ENCODE measurements at places on chromosomes 1 and 21.

DNA sequence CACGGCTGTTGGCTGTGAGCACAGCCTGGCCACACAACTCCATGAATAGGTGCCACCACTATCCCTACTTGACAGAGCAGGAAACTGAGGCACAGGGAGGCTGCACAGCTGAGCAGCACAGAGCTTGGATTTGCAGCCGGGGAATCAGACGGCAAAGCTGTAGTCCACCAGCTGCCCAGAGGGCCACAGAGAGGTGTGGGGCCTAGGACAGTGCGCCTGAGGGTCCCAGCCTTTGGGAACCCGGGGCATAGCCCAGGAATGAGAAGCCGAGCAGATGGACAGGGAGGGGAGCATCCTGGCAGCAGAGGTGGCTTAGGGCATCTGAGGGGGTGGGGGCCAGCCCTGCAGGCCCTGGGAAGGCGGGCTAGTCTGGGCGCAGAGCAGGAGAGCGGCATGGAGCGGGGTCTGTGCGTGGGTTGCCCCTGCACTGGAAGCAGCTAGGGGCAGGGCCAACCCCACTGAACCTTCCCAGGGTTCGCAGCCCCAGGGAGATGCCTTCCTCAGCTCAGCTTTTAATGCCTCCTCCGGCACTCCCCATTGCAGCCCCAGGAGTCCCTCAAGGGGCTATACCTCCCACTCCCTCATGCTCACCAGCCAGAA lies 46.2 kb upstream of the COL18A1 start:
- no peak for DNase-seq

- DNase-seq, result no peak
Measured at GRCh38 chr1:26585471-26585870, 55.9 kb downstream of the RPS6KA1 start.

DNA sequence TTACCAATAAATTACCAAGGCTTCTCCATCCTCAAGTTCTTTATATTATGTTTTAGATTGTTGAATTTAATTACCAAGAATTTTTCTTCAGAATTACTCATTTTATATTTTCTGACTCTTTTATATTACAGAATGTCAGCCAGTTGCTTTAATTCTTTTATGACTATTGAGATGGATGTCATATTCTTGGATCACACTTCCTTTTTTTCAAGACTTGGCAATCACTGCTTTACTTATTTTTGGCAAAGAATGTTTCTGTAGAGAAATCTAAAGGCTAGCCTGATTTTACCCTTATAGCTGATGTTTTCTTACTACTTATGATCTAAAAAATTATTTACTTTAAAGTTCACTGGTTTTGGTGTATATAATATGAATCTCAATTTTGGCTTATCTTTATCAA lies 721.1 kb upstream of the TMPRSS15 start:
- DNase-seq, result no peak

DNA sequence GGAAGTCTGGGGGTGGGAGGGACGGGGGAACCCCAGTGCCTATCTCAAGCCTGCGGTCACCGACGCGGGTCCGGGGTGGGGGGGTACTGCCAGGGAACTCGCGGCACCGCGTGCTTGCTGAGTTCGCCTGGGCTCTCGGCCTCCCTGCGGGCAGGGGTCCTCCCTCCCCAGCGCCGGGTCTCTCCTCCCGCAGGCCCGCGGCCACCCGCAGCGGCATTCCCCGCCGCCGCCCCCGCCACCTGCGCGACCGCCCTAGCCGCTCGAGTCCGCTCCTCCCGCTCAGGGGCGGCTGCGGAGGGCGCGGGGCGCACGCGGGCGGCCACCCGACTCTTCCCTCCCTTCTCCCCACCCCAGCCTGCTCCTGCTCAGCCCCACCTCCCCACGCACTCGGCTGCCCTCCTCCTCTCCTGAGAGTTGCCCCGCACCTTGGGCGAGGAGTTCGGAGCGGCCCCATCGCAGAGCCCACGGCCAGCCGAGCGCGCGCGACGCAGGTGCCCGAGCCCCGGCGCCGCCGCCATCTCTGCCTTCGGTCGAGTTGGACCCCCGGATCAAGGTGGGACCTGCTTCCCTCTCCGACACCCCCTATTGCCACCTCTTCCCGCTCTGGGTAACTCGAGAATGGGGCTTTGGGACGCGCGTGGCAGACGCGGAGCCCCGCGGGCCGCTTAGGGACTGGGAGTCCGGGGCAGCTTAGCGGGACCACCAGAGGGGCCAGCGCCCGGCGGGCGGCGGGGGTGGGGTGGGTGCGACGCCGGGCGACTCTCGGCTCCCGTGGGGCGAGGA lies 105.0 kb downstream of the LEPR start:
- no peak for DNase-seq

DNA sequence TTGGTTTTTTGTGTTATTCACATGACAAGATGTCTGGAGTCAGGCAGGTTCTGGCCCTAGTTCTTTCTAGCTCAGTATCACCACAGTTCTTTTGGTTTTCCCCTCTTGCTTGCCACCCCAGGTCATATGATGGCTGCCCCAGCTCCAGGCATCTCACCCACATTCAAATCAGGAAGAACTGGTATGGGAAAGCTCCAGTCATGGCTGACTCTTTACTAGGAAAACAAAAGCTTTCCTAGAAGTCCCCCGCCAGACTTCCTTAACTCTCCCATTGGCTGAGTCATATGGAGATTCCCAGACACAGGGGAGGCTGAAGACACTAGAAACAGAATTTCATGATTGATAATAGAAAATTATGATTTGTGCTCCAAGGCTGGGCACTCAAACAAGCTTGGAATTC lies 22.1 kb upstream of the EYA3 start:
- DNase-seq, result no peak

DNA sequence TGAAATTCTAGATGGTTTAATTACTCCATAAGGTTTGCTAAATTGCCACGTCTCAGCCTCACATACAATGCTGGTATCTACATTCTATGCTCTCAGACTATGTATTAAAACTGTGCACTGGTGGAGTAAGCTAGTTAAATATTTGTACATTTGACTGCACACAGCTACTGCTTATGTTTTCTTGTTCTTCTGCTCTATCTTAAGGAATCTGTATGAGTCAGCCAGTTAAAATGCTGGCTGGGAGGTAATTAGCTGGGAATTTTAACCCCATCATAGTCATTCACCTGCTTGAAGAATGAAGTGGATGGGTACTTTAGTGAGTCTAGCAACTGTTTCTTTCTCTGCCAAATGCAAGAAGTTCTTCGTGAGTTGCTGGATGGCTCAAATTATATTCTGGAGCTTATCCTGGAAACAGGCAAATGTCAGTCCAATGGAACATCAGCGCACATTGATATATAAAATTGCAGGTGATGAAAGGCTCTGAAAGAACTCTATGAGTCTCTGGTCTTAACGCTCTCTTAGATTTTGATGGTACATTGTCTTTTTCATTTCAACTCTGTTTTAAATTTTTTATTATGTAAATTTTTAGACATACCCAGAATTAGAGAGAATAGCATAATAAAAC lies 83.4 kb downstream of the BACH1 start:
- DNase-seq, result no peak

GRCh38 chr1:223712850-223713474 lies 623 bp downstream of the CAPN2 start:
- peak; percentile 46 for DNase-seq

- no peak for DNase-seq
Measured at GRCh38 chr1:186473047-186473446, 12.1 kb upstream of the PDC start.

DNA sequence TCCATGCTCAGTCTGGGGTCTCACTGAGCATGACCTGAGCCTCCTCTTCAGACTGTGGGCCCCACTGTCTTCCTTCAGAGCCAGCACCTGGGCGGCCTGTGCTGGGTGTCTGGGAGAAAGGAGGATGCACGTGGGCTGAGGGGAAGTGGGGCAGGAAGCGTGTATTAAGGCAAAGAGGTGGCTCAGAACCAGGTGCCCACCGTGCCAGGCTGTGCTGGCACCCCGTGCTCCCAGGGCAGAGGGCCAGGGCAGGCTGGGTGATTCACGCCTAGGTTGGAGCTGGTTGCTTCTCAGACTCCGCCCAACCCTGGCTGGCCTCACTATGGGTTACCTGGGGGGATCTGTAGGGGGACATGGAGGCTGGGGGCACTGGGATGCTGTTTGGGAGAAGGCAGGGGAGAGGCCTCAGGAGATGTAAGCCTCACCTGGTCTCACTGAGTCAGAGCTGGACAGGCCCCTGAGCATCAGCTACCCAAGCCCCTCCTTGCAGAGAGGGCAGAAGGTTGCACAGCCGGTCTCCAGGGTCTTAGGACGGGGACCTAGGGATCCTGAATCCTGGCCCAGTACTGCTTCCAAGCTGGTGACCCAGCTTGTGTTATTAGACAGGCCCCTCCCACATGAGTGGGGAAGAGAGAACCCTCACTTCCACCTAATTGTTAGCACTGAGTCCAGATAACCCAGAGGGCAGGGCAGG lies 18.6 kb upstream of the PADI1 start:
- DNase-seq, result no peak

DNA sequence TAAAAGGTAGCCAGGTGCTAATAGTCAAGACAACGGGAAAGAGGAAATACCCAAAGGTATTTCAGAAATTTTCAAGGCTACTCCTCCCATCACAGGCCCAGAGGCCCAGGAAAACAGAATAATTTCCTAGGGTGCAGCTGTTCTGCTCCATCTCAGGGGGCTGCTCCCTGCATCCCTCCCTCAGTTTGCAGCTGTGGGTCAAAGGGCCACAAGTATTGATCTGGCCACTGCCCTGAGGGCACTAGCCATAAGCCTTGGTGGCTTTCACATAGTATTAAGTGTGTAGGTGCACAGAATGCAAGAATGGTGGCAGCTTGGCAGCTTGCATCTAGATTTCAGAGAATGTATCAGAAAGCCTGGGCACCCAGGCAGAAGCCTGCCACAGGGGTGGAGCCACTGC lies 179.5 kb downstream of the TTLL7 start:
- no peak for DNase-seq

DNA sequence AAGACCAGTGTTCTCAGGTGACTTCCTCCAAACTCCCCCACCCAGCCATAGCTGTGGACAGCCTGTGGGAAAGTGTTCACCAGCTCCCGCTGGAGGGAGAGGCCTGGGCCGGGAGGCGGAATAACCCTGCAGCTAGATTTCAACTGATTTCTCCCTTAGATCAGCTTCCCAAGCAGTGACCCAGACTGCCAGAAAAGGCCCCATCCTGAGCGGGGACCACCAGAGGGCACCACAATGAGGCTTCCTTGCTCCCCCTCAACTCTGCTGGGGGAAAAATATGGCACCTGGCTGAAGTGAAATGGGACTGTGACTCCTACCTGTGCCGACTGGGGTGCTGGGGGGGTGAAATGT lies 50.8 kb downstream of the RHBG start:
- DNase-seq, result no peak

DNA sequence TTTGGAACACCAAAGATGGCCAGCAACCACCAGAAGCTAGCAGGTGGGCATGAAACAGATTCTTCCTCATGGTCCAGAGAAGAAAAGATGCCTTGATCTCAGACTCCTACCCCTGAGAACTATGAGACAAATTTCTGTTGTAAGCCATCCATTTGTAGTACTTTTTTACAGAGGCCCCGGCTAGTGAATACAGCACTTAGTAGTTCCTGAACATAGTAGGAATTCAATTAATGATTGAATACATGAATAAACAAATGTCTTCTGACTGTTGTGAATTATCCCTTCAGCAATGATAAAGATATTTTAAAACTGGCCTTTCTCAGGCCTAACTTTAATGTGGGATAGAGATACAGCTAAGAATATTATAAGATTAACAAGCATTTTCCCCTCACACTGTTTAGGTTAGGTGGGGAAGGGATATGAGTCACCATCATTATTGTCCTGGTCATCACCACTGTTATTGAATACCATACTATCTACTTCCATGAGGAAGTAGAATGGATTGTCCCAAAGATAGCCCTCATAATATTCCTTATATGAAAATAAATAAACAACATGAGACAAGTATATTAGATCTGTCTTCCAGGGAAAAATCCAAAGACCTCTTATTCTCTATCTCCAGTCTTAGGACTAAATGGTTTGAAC lies 51.4 kb downstream of the ADCY10 start:
- DNase-seq, result no peak

- DNase-seq, result no peak
Measured at GRCh38 chr1:24516506-24516905, 13.9 kb downstream of the RCAN3 start.

- no peak for DNase-seq
Measured at GRCh38 chr1:58874342-58874741, 90.5 kb upstream of the JUN start.

- no peak for DNase-seq
Measured at GRCh38 chr1:46643368-46643775, 24.8 kb downstream of the ATPAF1 start.

GRCh38 chr21:33246506-33246905 lies 16.8 kb downstream of the IFNAR2 start:
- DNase-seq, result no peak

DNA sequence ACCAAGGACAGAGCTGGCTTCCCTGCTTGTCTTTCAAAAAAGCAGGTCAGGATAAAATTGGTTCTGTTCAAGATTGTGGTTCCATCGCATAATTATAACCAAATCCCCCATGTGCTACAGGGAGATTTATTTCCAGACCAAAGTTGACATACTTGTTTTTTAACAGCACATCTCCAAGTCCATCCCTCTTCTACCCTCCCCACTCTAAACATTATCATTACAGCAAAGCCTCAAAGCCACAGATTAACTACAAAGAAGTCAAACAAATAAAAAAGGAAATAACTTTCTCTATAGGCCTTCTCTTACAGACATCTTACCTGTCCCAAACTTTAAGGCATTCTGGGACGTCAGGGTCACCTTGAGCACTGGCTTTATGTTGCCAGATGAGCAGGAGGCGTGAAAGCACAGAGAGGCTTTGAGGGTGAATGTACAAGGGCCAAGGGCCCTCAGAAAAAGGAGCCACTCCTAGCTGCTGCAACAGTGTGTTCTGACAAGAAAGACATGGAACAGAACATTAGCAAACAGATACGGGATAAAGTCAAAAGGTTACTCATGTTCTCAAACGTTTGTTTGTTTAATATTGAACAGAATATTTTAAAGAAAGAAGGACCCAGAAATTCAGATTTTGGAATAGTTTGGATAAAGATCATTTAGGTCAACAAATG lies 31.2 kb downstream of the UBR4 start:
- DNase-seq, result no peak

DNA sequence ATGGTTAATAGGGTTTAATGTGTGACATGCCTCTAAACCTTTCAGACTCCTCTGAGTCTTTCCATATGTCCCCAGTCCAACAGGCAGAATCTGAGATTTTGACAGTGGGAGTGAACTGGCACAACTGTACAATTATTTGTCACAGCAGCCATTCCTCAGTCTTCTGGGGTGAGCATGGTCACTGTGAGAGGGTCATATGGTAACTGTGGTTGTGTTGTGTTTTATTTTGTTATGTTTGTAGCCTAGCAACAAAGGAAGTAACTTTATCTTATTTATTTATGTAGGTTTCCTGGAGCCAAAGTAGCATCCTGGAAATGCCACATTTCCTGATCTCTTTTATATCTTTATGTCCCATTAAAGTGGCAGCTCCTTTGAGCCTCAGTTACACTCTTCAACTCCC lies 1067.9 kb downstream of the TTLL7 start:
- no peak for DNase-seq

- no peak for DNase-seq
Measured at GRCh38 chr1:182141040-182141439, 79.5 kb upstream of the ZNF648 start.

DNA sequence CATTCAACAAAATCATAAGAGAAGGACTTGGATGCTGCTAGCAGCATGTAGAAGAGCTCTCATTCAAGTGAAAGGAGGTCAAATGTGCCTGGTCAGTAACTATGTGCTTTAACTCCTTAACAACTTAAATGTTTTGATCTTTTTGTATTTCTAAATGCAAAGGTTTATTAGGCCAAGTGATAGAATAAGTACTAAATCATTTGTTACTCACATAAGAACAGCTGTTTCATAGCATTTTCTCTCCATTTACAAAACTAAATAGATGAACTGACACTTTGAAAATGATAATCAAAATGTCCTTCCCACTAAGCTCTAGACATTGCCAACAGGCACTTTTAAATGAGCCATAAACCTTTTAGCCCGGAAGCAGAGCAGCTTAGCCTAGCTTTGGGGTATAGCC lies 254.3 kb upstream of the PRMT6 start:
- no peak for DNase-seq
